ENCODE measurements at places on chromosomes 16 and 17. TPM values are rescaled to one million over a fixed set of nuclear protein-coding genes. Genes with fewer than 3 reads are reported as not detected.
A peak's percentile ranks its signal among the peaks of the same experiment; 100 is the strongest.

The CCDC144A gene
- not detected for total RNA-seq

GRCh38 chr17:62194401-62194800 is 129.3 kb upstream of the MED13 start:
- H3K4me1 ChIP-seq: no peaks in the 10 kb centered on the region
- no peak for DNase-seq
- no peak overlapping the region for H3K4me3 ChIP-seq
- no peak overlapping the region for H3K27ac ChIP-seq
- H3K36me3 ChIP-seq: no peaks in the 10 kb centered on the region

DNA sequence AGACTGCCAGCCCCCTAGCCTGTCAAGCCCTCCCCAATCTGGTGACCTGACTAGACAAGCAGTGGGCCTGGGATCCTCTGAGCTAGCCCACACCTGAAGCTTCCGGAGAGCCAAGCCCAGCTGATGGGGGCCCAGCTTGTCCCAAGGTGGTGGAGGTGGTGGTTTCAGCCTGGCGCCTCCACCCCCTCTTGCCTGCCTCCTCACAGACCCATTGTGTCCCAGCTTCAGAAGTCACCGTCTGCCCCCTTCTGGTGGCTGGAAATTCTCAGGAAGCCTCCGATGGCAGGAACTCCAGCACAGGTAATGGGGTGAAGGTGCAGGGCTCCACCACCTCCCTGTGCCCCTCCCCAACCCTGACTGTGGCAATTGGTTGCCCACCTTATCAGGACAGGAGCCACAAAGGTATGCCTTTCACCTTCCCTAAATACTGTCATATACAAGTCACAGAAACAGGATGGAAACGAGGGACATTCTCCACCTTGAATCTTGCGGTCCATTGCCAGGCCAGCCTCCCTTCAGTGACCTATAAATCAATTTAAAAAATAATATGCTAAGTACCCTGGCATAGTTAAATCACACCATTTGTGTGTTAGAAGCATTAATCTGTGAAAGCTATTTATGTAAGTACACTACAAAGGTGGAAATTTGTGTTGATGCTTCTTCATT is 66.0 kb upstream of the ZNF423 start:
- no peaks in the 10 kb centered on the region for H3K4me1 ChIP-seq
- 0 out of 2 replicates have a peak, but pooled peaks cover 2% of the 10 kb centered on the region for H3K27me3 ChIP-seq
- no peak overlapping the region for H3K4me3 ChIP-seq
- peak; percentile 66 for DNase-seq

- no peaks in the 10 kb centered on the region for H3K27me3 ChIP-seq
These were observed 387.6 kb upstream of the MAF start for GRCh38 chr16:79988089-79988488.

DNA sequence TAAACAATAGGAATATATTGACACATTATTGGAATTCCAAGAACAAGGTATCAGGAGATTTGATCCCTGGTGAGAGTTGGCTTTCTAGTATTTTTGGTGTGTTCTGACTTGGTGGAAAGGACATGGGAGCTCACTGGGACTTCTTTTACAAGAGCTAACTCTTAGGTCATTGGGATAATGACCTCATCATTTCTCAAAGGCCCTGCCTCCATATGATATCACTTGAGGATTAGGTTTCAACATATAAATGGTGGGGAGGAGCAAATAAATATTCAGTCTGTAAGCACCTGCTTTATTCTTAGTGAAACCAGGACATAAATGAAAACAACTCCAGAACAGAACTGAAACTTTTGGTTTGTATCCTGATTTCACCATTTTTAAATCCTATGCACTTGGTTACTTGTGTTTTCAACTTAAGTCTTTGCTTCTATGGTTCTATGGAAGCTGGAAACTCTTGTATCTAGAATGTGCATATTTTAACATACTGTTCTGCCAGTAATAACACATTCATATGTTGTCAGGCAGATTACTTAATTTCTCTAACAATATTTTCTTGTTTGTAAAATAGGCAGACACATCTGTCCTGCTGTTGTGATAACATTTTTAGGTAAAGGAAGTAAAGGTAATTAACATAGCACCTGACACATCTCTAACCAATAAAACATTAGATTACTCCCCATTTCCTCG is 1527.7 kb upstream of the CDH8 start:
- no peaks in the 10 kb centered on the region for H3K4me1 ChIP-seq
- no peak overlapping the region for H3K27ac ChIP-seq
- H3K36me3 ChIP-seq: no peaks in the 10 kb centered on the region
- no peaks in the 10 kb centered on the region for H3K27me3 ChIP-seq

The KRT15 gene
- 3.9 TPM for total RNA-seq

GRCh38 chr16:29925105-29925756 is 795 bp downstream of the KCTD13 start:
- H3K4me1 ChIP-seq: peaks cover 22% of the 10 kb centered on the region
- peaks cover 19% of the 10 kb centered on the region for H3K36me3 ChIP-seq
- no peak for DNase-seq
- H3K27ac ChIP-seq: no peak overlapping the region
- H3K4me3 ChIP-seq: peak overlapping the region; percentile 94

The DNAH2 gene
- not detected for total RNA-seq

GRCh38 chr16:69013991-69014390 is 91.5 kb upstream of the HAS3 start:
- H3K27ac ChIP-seq: no peak overlapping the region
- H3K36me3 ChIP-seq: no peaks in the 10 kb centered on the region
- no peak for DNase-seq
- peaks cover 11% of the 10 kb centered on the region for H3K4me1 ChIP-seq
- no peak overlapping the region for H3K4me3 ChIP-seq

DNA sequence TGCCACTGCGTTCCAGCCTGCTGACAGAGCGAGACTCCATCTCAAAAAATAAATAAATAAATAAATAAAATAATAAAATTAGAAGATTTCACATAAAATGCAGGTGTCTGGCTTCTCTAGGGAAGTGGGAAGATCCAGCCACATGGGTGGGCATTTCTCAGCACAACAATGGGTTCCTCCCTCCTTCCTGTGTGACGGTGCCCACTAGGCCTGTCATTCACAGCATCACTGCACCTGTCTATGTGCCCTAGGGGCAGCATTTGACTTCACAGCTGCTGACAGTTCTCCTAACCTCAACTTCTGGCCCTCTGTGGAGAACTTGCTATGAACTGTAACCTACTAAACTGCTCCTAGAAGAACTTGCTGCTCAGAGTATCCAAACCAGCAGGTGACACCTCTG is 3.0 kb downstream of the ABHD15 start:
- H3K27me3 ChIP-seq: no peaks in the 10 kb centered on the region
- no peak for DNase-seq
- peaks cover 2% of the 10 kb centered on the region for H3K36me3 ChIP-seq
- peaks cover 21% of the 10 kb centered on the region for H3K4me1 ChIP-seq
- H3K27ac ChIP-seq: no peak overlapping the region
- H3K4me3 ChIP-seq: no peak overlapping the region

The CCT6B gene
- 1.9 TPM for total RNA-seq

Measured in SJSA1 (cell line).